HepG2 (cell line): ENCODE measurements at places on chromosomes 4 and X.

GRCh38 chr4:7029212-7029611, 14.0 kb upstream of the TADA2B start:
- DNase-seq = no peak

GRCh38 chrX:132263127-132263526, 43.9 kb upstream of the RAP2C start:
- DNase-seq = no peak

- no peak for DNase-seq
These were observed 21.7 kb upstream of the CXCR3 start for GRCh38 chrX:71640002-71640401.

GRCh38 chrX:107530141-107530540, 80.7 kb downstream of the FRMPD3 start:
- no peak for DNase-seq

DNA sequence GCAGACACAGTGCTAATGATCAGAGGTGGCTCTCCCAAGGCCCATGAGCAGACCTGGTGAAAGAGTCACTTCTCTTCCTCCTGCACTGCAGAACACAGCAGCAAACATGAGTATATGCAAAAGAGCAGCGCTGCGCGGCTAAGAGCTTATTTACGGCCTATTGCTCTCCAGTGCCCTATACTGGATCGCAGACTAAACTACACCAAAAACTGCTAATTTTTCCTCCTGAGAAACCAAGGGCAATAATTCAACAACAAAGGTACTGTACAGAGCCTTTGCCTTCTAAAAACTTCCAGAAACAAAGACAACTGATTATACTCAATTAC, 702.5 kb downstream of the ARAP2 start:
- DNase-seq = peak; percentile 10

- DNase-seq = peak; percentile 63
These were observed 272.8 kb upstream of the EPHA5 start for GRCh38 chr4:65943076-65943475.

GRCh38 chr4:42715807-42716482, 59.0 kb upstream of the ATP8A1 start:
- DNase-seq = no peak

GRCh38 chrX:118174516-118175098, 58.0 kb upstream of the KLHL13 start:
- no peak for DNase-seq

- no peak for DNase-seq
These were observed 2003.0 kb downstream of the C4orf33 start for GRCh38 chr4:131098976-131099375.

GRCh38 chrX:111039606-111040005, 56.4 kb upstream of the PAK3 start:
- no peak for DNase-seq

- DNase-seq = no peak
These were observed 127.0 kb upstream of the DDIT4L start for GRCh38 chr4:100317032-100317864.

DNA sequence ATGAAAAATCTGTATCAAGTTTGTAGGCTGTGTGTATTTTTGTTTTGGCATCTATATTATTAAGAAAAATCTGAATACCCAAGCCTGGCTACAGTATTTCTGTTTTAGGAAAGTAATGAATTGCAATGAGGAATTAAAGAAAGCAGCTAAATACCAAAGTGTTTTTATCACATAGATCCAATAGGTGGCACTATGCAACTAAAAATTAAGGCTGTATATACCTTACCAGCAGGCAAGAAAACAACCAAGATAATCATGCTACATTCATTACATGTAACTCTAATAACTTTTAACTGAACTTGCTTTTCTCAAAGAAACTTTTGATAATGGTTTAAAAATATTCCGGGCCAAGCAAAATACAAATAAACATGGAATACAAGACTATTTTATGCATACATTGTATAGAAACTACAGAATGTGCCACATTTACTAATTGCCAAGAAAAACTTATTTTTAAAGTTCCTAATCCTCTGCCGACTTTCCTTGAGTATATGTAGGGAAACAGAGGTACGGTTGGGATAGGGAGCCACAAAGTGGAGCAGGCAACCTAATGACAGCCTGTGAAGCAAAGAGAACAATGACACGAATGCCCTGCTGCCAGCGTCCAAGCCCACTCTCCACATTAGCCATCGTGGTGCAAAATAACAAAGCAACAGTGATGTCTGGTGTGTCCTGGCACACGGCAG, 63.7 kb downstream of the SEC24D start:
- DNase-seq = peak; percentile 18

DNA sequence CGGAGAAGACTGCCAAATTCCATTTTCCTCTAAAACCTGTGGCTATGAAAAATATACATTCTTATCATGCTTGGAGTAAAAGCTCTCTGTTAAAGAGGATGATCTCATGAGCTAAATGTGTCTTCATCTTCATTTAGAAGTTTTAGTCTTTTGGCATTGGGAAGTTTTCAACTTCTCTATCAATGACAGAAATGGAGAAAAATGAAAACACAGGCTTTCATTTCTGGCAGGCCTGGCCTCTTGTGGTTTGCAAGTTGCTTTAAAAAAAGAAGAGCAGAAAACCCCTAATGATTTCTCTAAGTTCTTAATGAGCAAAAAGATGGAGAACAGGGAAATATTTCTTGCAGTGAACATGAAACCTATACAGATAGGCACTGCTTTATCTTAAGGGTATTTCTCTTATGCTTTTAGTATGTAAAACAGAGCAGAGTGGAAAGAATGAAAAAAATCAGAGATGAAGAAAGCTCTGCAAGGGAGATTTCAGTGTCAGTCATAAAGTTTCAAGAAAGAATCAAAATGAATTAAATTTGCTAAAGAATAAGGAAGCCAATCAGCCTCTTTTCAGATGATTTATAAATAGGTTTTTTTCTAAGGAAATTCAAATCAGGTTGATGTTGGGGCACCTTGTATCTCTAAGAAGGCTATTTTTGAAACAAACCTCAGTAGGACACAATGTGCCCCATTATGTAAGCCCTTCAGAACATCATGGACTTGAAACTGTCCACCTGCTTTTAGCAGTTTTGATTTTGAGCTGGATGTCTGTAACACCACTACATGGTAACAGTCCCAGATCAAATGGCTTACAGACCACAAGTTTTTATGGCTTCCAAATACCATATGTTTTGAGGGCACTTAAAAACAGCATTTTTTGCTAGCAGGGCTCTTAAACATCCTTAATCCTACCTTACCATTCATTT, 225.0 kb downstream of the GRIA3 start:
- DNase-seq = no peak

- peak; percentile 10 for DNase-seq
These were observed 28.8 kb downstream of the CCNI start for GRCh38 chr4:77047037-77047436.

- DNase-seq = peak; percentile 10
These were observed 220.7 kb downstream of the ANTXR2 start for GRCh38 chr4:79852305-79852730.

GRCh38 chr4:121551271-121551670, 145.5 kb downstream of the ANXA5 start:
- DNase-seq = no peak

DNA sequence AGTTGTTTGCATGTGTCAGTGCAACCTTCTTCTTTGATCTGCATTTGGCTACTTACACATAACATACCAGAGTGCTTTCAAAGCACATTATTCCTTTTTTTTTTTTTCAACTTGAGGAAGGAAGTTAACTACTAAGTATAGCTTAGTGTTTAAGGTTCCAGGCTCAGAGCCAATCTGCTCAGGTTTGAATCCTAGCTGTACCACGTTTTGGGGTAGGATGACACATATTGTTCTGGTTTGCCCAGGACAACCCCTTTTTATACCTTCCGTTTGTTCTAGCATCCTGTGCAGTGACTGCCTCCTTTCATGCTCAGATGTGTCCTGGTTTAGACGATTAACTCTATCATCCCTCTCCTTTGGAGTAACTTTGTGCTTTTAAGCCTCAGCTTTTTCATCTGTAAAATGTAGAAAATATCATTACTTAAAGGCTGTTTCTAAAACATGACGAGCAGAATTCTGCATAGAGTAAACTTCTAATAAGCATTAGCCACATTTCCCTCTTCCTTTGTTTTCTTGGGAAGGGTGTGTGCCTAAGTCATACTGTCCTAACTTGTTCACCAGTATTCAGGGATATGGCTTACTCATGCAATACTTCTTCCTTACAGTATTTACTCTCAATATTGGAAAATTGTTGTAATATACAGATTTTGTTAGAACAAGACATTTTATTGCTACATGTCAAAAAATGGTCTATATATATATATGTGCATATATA, 281.3 kb downstream of the C4orf33 start:
- DNase-seq = no peak

DNA sequence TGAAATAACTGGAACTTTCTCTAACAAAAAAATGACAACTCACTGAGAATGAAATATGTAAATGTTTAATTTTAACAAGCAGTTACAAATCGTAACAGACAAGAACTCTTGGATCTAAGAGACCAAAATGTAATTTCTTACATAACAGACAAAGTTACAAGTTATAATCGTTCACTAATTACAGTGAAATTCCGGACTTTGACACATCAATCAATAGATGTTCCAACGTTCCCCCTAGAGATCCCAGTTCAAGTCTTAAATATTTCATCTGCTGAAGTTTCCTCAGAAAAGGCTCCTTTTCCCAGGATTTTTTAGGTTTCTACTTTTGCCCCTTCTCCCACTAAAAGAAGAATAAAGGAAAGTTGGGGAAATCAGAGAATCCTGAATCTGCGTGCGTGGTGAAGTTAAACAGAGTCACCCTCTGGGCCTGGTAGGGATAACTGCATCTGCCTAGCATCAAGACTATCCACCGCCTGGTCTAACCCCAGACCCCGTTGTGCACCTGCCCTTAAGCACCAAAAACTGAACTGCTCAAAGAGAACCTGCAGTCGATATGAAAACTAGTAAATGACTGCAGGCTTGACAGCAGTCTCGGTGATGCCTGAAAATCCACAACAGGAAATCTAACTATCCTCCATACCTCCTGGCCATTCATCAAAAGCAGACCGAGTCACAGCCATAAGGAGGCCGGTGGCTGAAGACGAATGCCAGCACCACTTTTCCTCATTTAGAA, 2.3 kb downstream of the IRF2 start:
- DNase-seq = no peak

DNA sequence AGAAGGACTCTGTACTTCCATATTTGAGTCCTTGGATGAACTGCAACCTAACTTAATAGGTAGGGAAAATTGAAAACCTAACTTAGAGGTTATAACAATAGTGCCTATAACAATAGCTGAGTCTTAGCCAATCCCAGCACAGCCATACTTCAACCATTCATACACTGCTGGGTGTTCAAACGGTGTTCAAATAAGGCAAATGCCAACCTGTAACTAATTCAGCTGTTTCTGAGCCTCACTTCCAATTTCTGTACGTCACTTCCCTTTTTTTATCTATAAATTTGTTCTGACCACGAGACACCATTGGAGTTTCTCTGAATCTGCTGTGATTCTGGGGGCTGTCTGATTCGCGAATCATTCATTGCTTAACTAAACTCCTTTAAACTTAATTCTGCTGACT, 9.6 kb upstream of the GRSF1 start:
- no peak for DNase-seq

DNA sequence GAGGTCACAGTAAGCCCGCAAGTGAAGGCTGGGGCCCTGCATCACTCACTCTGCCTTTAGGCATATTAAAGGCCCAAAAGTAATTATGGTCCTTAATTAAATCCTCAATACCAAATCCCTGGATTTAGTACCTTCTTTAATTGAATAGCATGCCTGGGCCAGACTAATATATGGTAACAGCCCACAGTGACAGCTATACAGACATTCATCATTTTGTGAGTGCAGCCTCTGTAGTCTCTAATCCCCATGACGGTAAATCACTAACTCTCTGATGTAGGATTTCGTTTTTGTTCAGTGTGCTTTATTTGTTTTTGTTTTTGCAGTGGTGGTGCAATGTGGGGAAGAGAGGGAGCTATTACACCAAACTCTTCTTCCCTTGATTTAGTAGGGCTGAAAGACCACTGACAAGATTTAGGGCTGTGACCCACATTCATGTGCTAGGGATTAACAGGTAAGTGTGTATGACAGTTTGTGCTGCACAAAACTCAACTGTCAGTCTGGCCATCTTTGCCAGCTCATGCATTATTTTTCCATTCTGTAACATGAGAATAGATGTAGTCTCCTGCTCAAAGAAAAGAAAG, 60.6 kb upstream of the SLC39A8 start:
- DNase-seq = no peak

DNA sequence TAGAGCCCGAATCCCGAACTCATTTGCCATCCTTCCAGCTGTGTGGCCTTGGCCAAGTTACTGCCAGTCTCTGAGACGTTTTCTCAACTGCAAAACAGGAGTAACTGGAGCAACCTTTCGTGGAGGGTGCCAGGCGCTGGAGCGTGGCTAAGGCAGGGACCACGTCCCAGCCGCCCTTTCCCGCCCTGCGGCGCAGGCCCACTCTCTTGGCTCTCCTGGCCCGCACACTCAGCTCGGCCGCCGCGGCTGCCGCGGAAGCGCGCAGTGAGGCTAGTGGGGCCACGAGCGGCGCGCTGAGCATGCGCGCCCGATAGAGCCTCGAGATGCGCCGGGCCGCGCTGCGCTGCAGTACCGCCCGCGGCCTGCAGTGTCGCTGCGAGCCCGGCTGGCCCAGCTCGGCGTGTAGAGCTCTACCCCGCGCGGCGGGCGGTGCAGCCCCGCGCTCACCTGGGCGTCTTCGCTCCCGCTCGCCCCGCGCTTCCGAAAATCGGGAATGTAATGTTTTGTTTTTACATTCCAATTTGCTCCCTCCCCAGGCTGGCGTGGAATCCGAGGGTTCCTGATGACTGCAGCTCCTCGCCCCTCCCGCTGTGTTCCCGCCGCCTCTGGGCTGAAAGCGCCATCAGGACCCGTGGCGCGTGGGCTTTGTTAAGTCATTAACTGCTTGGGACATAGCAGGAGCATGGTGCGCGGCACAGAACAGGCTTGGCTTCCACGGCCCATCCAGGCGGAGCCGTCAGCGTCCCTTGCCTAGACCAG, 4.0 kb upstream of the ZNF518B start:
- no peak for DNase-seq

GRCh38 chr4:81040012-81040659, 9.6 kb downstream of the BMP3 start:
- DNase-seq = no peak

DNA sequence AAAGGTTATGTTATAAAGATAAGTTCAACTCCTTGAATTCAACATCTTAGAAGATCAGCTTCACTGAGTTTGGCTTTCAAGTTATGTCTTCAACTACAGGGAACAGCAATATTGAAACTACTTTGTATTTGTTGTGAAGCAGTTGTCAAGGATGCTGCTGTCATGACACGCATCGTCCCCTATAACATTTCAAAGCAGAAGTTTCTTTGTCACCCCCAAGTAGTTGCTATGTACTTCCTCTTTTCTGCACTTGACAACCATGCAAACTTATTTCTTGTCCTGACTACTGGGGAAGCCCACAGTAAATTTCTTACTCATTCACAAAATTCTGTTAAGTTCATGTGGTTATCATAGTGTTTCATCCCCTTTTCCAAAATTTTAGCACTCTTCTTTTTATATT, 14.3 kb downstream of the ANTXR2 start:
- no peak for DNase-seq

GRCh38 chr4:185958094-185958747, 110.7 kb upstream of the TLR3 start:
- peak; percentile 4 for DNase-seq
